ENCODE measurements at places on chromosomes 3 and 15.

DNA sequence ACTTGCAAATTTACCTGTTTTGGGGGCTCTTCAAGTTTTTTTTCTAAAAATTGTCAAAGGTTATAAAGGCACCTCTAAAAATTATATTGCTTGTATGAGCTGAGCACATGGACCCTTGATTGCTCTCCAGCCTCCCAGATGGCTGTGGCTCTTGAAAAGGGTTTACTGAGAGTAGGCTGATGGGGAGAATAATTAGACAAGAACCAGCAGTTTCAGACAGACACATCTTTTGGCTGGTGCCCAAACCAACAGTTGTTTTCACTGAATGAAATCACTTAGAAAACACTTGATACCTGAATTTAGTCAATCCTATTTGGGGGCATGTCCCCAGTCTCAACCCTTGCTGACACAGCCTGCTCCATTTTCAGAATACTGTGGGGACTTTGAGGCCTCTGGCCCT, 217.6 kb downstream of the KBTBD8 start:
- no peak for DNase-seq

DNA sequence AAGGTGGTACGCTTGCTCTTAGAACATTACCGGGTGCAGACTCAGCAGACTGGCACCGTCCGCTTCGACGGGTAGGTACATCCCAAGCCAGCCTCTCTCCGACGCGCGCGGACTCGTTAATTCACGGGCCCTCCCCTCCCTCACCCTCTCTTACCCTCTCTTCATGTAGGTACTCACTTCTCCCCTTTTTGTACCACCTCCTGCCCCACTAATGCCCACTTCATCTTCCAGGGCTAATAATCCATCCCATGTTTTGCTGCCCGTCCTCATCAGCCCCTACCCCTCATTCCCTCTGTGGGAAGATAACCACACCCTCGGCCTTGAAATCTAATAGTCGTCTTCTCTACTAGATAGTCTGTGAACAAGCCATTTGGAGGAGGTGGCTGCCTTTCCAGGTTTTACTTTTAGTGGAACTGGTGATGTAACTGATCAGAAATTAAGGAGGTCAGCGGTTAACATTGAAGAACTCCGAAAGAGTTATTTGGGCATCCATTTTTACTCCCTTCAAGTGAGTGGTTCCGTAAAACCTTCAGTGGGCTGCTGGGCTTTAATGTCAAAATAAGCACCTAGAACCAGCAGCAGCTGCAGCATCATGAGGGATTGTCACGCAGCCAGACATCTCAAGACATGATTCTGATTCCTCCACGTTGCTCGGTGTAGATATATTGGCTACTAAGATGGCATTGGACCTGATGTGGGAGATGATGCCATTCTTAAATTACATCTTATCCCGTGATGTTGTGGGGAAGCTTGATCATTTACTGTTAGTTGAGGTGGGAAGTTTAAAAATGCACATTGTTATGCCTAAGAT, 1.3 kb downstream of the FEM1B start:
- peak; percentile 71 for DNase-seq

DNA sequence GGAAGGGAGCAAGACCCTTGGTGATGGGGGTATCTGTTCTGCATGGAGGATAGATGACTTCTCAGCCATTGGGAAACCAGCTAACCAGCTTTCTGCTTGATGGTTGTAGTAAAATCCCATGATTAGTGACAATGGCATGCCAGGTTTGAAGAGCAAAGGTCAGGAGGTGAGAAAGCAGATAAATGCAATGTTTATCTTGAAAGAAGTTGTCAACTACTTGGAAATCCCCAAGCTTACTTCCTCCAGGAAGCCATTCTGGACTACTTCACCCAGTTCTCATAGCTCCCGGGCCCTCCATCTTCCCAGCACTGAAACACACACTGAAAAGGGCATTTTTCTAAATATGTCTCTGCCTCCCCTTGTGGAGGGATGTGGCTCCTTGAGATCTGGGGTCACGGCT, 51.3 kb downstream of the SMAD3 start:
- no peak for DNase-seq

- peak; percentile 51 for DNase-seq
Measured at GRCh38 chr15:88401996-88402656, 65.1 kb downstream of the MRPL46 start.

DNA sequence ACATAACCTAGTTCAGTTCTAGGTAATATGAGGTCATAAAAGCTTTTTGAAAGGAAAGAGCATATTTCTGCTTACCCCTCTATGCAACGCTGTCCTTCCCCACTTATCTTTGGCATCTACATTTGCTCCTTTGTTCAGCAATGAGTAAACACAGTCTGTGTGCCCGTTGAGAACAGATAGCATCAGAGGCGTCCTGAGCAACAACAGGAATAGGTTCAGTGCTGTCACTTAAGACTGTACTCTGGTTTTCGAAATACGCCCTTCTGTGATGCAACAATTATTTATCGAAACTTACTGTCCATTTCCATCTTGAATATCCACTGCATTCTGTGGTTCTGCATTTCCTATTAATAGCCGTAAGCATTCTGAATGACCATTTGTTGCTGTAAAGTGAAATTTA, 84.4 kb downstream of the BTD start:
- no peak for DNase-seq

GRCh38 chr3:170632780-170633179, 46.9 kb upstream of the SLC7A14 start:
- DNase-seq, result peak; percentile 34

DNA sequence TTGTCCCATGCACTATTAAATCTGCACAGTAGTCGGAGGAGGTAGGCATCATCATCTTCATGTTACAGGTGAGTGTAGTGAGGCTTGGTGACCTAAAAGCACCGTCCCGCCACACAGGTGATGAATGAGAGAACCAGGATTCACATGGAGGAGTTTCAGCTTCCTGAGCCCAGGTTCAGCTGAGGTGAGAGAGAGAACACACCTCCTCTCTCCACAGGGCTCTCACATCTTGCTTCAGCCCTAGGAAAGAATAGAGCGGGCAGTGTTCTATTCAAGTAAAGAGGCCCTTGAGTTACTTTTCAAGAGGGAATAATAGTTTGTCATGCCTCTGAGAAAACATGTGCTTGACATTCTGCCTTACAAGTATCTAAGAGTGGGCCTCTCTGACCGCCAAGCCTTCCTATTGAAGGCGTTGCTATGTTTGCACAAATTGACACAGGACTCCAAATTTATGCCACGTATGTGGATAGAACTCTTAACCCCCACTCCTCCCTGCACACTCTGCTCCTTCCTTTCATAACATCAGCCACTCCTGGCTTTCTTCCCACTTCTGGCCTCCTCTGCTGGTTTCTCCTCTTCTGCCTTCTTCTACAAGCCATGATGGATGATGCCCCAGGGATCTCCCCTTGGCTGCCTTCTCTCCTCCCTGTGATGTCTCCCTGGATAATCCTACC, 138.3 kb upstream of the ABHD17C start:
- no peak for DNase-seq

GRCh38 chr3:25037049-25037547, 391.0 kb upstream of the RARB start:
- DNase-seq, result peak; percentile 79

DNA sequence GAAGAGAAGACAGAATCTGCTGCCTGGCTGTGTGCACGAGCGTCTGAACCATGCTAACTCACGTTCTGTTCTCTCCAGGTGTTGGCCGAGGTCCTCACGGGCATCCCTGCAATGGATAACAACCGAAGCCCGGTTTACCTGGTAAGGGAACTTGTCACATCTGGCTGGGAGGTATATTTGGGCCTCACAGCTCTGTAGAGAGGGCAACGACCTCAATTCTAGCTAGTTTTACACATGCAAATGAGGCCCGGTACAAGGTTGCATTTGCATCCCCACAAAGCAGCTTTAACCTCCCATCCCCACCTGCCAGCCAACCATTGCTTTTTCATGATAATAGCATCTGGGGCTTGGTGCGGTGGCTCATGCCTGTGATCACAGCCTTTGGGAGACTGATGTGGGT, 22.0 kb upstream of the TATDN2 start:
- DNase-seq, result no peak

GRCh38 chr3:48112813-48113212, 75.4 kb downstream of the CDC25A start:
- no peak for DNase-seq

DNA sequence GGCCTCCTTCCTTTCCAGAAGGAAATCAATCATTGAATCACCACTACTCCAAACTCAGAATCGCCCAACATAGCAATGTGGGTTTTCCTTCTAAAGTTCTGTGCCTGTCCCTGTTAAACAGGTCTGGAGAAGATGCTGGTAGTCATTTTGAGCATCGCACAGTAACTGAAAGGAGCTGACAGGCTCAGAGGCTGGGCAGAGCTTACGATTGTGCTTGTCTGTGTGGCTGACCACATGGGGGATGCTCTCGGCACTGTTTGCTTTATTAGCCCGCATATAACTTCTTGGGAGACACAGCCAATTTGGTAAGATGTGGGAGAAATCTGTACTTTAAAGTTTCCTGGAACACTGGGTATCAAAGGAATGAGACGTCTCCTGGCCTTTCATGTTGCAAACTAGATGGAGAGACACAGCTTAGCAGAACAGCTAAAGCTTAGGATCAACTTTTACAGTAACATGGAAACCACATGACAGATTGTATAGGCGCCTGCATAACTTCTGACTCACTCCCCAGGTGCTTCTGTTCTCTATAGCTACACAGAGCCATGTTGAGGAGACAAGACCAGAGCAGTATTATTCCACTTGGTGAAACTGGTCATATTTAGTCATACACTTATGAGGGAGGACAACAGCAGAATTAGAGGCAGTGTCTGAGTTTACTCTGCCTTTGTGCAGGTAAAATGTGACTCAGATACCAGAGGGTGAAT, 374.1 kb downstream of the RORA start:
- DNase-seq, result no peak

GRCh38 chr3:126433105-126433430, 38.4 kb downstream of the CFAP100 start:
- no peak for DNase-seq

DNA sequence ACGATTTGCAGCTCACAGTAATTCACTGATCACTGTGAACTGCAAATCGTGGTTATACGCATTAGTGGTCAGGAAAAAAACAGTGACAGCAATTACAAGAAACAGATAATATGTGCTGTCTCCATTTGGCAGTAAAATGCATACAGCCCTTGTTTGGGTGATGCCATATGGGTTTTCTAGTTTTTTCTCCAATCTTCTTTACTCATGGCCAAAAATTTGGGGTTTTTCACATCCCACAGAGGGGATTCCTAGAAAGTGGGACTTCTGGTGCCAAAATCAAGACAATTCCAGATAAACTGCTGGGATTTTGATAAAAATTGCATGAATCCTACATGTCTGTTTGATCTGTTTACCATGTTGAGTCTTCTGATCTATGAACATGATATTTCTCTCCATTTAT, 15.6 kb downstream of the NDN start:
- no peak for DNase-seq

- DNase-seq, result no peak
Measured at GRCh38 chr3:8723612-8724011, 10.0 kb upstream of the CAV3 start.

GRCh38 chr15:55819397-55820034, 76.6 kb upstream of the PRTG start:
- no peak for DNase-seq

DNA sequence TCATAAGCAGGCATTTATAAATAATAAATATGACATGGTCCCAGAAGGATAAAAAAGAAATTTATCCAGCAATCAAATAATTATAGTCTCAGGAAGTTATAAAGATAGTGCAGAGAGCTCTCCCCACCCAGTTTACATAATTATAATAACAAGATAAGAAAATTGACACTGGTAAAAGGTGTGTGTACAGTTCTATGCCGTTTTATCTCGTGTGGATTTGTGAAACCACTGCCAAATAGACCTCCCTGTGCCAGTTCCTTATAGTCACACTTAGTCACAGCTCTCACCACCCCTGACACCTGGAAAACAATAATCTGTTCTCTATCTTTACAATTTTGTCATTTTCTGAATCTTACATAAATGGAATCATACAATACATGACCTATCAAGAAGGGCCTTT, 320.1 kb downstream of the KBTBD8 start:
- no peak for DNase-seq

DNA sequence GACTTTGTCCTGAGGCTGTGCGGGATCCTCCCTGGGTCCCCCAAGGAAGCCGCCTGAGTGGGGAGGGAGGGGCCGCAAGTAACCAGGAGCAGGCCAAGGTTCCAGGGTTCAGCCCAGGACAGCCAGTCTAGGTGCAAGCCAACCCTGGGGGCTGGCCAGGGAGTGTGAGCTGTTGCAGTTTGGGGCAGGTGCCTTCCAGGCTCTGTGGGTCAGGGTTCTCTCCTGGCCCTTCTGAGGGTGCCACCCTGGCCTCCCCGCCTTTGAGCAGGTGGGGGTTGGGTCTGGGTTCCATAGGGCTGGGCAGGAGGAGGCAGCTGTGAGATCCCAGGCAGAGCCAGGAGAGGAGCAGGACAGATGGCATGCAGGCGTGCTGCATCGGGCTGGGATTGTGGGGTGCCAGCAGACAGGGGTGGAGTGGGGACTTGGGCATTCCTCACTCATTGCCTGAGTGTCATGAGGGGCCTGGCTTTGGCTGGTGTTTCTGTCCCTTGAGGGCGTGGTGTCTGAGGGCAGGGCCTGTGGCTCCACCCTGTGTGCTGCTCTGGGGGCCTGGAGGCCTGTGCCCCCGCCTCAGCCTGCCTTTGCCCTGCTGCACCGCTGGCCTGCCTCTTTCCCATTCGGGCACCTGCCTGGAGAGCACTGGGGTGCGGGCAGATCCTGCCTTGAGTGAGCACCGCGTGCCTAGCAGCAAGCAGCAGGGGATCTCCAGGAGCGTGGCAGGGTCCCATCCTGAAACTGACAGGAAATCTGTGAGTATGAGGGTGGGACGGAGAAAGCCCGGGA, 18.4 kb downstream of the KLF13 start:
- DNase-seq, result no peak

GRCh38 chr3:22895671-22896070, 307.5 kb upstream of the UBE2E2 start:
- DNase-seq, result no peak

- no peak for DNase-seq
Measured at GRCh38 chr3:196643201-196643749, 3.8 kb downstream of the NRROS start.

- no peak for DNase-seq
Measured at GRCh38 chr3:17118771-17119170, 234.0 kb downstream of the PLCL2 start.

GRCh38 chr3:30492322-30493192, 113.8 kb upstream of the TGFBR2 start:
- peak; percentile 27 for DNase-seq

GRCh38 chr3:75048650-75049049, 434.2 kb upstream of the CNTN3 start:
- no peak for DNase-seq

GRCh38 chr3:26449996-26450395, 172.6 kb upstream of the LRRC3B start:
- DNase-seq, result no peak

- no peak for DNase-seq
Measured at GRCh38 chr3:196641333-196642054, 2.0 kb downstream of the NRROS start.

DNA sequence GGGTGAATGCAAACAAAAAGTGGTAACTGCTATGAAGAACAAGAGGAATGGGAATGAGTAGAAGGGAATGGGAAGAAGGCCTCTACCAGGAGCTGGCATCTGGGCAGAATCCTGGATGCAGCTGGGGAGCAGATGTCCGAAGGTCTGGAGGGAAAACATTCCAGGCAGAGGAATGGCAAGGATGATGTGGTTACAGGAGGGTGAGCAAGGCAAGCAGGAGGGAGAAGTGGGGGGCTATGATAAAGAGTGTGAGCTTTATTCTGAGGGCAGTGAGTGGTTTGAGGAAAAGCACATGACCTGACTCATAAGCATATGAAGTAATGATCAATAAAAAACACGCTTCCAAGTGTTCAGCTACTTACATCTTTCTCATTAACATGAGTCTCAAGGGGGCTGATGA, 17.1 kb downstream of the SKIC8 start:
- no peak for DNase-seq

All from eye (tissue), 1 donor.